AML-193 (cell line): ENCODE measurements at places on chromosomes 1 and 21.

DNA sequence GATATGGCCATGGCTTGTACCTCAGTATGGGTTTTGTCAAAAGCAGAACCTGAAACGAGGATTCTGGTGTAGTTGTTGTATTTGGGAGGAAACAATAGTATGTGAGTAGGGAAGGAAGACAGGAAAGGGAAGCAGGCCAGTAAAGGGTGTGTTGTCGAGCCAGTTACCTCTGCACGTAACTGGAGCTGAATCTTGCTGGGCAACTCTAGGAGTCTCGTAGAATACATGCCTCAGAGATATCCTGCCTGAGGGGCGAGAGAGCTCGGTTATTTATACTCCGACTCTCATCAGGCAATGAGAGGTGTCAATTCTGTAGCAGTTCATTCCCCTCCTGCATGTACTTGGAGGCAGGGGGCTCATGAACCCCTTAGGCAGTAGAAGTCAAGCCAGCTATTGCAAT is 45.9 kb upstream of the KIF26B start:
- no peak for DNase-seq

GRCh38 chr1:211603191-211603701 is 24.3 kb upstream of the SLC30A1 start:
- no peak for DNase-seq

- no peak for DNase-seq
Measured at GRCh38 chr1:16087733-16088132, 14.3 kb upstream of the FAM131C start.

DNA sequence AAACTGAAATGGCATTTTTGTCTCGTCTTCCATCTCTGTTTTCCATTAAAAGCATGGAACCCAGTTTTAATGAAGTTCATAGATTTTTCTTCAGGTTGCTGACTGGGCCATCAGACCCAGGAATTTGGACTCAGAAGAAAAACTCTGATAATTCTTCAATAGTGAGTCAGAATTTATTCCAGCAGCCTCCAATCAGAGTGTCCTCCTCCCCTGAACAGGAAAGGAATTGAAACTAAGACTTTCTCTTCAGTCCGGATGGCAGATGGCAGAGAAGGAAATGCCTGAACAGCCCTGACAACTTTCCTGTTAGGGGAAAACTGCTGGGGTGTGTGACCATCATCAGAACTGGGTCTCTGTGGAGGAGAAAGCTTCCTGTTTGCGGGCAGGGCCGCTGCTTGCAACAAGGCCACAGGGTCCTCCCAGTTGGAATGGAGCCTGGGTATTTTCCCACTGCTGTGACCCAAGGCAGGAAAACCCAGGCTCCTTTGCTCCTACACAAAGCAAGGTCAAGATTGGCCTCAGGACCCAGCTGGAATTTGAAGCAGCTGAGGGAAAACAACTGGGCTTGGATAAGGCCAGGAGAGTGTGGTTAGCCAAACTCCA is 20.7 kb downstream of the CD34 start:
- DNase-seq = peak; percentile 6

DNA sequence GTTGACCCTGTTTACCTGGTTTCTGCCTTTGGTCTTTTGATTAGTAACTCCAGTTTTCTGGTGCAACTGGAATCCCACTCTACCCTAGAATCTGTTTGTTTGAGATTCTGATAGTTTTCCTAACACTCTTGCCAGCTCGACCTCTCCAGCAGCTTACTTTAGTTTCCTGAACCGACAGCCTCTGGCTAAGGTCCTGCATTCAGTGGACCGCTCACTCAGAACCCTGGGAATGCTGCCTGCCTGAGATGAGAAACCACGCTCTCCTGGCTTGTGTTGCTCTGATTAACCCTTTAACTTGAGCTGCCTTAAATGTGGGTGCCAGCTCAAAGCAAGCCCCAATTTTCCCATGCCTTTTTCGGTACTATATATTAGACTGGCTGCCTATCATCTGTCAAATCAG is 45.3 kb upstream of the SIPA1L2 start:
- DNase-seq = no peak

- no peak for DNase-seq
Measured at GRCh38 chr1:234732671-234733390, 122.9 kb upstream of the IRF2BP2 start.

- DNase-seq = no peak
Measured at GRCh38 chr1:5914676-5915365, 77.4 kb downstream of the NPHP4 start.

- peak; percentile 29 for DNase-seq
Measured at GRCh38 chr1:206686478-206687249, 2.0 kb downstream of the MAPKAPK2 start.

DNA sequence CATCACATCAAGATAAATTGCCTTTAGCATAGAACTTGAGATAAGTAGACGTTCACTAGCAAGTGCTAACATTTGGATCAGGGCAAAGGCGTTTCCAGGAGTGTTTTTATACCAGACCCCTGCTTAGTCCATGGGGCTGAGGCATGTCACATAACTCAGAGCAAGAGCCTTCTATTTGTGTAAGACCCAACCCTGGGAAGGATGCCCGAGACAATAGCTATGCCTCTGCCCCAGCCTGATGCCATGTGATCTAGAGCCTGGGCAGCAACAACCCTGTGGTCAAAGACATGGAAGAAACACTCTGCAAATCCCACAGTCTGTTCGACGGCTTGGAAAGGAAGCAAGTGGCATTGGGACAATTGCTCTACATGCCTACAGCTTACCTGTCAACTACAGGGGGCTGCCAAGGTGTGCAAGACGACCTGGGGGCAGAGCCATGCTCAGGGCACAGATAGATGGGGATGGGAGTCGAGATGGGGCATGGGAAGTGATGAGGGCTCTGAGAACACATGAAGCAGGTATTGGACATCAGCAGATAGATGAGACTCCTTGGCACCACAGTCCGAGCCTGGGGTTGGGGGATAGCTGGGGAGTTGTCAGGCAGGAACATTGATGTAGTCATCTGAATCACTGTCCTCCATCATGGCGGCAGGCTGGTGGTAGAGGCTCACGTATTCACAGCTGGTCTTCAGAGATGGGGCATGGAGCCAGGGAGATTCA is 7.3 kb downstream of the IL24 start:
- DNase-seq = no peak

GRCh38 chr1:160219062-160219929 is 14.1 kb downstream of the PEA15 start:
- no peak for DNase-seq

- DNase-seq = peak; percentile 26
Measured at GRCh38 chr1:85692730-85693314, 15.4 kb downstream of the ZNHIT6 start.

GRCh38 chr1:93076268-93076667 is 2.8 kb upstream of the MTF2 start:
- no peak for DNase-seq

DNA sequence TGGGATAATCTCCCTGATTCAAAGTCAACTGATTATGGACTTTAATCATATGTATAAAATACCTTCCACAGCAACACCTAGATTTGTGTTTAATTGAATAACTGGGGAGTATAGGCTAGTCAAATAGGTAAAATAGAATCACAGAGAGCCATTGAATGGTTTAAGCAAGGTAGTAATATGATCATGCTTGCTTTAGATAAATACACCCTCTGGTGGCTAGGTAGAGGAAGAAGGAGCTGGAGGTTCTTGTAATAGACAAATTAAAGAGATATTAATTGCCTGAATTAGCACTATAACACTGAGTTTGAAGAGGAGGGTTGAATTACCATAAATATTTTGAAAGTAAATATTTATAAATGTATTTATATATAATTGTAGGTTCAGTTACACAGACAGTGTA is 40.3 kb downstream of the DIRAS3 start:
- DNase-seq = peak; percentile 2

GRCh38 chr1:108609483-108610049 is 49.7 kb downstream of the EEIG2 start:
- DNase-seq = no peak

- no peak for DNase-seq
Measured at GRCh38 chr1:147213271-147213670, 11.9 kb downstream of the FMO5 start.

DNA sequence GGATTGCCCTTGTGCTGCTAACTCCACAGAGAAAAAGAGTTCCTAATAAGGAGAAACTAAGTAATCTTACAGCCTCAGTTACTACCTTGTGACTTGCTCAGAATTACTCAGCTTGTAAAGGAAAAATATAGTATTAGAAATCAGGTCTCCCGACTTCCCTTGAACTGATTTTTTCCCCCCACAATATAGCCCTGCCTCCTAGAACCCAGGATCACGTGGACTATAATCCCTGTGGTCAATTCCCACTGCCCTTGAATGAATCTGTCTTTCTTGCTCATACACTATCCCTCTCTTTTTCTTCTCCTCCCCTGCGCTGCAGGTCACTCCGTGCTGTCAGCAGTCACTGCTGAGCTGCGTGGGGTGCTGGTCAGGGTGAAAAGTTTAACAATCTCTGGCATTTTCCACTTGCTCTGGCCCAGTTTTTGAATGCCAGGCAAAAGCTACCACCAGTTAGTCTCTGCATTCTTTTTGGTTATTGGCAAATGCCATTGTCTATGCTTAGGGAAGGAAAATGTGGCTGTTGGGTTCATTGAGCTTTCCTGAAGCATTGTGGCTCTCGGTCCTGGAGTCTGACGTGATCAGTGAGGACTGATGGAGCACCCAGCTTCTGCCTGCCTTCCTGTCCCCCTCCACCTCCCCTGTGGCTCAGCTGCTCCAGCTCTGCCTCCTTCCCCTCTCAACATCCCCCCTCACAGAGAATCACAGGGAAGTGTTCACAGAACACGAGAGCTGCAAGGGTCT is 1.9 kb upstream of the MYOC start:
- DNase-seq = no peak

GRCh38 chr1:205782627-205783432 is 7.5 kb upstream of the RAB29 start:
- no peak for DNase-seq
